ENCODE measurements at places on chromosomes 1 and 21. TPM values are rescaled to one million over a fixed set of nuclear protein-coding genes. Genes with fewer than 3 reads are reported as not detected.

DNA sequence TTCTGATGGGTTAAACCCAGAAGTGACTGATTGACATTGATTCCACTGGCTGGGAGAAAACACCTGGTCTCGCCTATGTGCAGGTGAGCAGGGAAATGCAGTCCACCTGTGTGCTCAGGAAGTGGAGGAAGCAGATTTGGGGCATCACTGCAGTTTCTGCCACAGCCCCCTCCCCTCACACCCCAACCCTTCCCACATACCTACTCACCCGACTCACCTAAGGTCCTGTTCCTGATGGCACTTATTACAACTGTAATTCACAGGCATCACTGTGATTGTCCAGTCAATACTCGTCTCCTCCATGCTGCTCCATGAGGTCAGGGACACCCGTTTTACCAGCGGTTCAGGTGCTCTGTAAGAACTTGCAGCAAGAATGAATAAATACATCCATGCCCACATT, 68.5 kb downstream of the PCP4 start:
- DNase-seq = no peak

- DNase-seq = no peak
Observed at GRCh38 chr1:108719656-108720435, 7.1 kb downstream of the FNDC7 start.

DNA sequence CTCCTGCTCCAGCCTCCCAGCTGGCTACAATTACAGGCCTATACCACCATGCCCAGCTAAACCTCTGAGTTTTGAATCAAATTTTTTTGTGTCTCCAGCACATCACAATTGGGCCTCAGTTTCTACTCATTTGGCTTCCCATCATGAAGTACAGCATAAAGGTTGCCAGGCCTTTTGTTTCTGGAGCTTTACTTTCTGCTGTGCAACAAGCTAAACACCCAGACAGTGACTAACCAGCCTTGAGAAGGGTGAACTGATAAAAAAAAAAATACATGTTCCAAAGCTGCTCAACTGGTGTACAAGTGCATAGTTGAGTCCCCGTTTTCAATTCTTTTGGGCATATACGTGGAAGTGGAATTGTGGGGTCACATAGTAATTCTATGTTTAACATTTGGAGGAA, 25.1 kb downstream of the TIAM1 start:
- no peak for DNase-seq

GRCh38 chr21:27424601-27425000, 457.7 kb upstream of the ADAMTS5 start:
- no peak for DNase-seq

The COL24A1 gene
- total RNA-seq = not detected

DNA sequence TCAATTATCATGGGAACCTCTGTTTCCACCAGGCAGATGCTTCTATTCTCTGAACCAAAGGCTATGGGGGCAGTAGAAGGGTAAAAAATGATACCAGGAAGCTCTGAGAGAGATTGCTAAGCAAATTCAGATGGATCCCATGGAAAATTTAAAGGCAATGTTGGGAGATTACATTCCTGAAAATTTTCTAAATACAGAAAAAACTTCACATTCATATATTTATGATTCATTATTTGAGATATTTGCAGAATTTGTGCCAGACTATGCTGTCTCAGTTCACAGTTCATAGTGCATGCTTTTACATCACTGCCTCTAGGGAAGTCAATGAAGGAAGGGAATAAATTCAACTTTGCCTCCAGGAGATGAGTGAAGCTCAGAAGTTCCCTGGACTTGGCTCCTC, 57.5 kb downstream of the KCNT2 start:
- DNase-seq = peak; percentile 16
